HS-5 (cell line): ENCODE measurements at places on chromosomes 5 and 9.
A peak's percentile ranks its signal among the peaks of the same experiment; 100 is the strongest.

DNA sequence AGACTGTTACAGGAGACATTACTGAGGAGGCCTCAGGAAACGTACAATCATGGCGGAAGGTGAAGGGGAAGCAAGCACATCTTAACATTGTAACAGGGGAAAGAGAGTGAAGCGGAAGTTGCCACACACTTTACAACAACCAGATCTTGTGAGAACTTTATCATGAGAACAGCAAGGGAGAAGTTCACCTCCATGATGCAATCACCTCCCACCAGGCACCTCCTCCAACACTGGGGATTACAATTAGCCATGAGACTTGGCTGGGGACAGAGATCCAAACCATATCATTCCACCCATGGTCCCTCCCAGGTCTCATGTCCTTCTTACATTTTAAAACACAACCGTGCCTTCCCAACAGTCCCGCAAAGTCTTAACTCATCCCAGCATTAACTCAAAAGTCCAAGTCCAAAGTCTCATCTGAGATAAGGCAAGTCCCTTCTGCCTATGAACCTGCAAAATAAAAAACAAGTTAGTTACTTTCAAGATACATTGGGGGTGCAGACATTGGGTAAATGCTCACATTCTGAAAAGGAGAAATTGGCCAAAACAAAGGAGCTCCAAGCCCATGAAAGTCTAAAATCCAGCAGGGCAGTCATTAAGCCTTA lies 138.3 kb downstream of the TMEM161B start:
- no peak for DNase-seq

DNA sequence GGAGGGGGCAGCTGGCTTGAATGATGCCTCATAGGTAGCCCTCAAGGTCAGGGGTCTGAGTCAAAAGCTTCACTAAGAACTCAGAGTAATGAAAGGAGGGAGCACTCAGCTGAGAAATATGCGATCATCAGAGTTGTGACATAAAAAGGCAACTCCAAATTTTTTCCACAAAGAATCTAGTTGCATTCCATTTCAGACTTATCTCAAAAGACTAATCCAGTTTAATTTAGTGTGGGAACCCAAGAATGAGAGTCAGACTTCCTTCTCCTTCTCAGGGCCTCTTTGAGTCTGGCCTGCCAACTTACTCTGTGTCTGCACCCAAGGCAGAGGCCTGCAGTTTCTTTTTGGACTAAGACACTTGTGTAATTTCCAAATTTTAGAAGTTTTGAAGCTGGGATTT lies 34.7 kb downstream of the GABRP start:
- DNase-seq, result peak; percentile 22

DNA sequence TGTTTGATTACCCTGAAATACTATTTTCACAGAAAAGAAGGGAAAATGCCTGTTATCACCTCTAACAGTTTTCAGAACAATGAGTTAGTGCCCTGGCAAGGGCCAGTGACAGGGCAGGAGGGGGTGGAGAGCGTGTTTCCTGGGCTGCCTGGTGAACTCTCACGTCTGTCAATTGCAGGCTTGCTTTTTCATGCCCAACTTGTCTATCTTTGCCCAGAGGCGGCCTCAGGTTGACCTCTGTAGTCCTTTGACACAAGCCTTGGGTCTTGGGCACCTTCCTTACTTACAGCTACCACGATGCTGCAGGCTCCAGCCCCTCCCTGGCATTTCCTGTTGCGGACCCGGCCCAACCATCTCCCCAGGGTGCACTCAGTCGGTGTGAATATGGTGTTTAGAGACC lies 2.2 kb upstream of the CEL start:
- no peak for DNase-seq

- no peak for DNase-seq
These were observed 369.3 kb upstream of the TRPC7 start for GRCh38 chr5:136734628-136735027.

DNA sequence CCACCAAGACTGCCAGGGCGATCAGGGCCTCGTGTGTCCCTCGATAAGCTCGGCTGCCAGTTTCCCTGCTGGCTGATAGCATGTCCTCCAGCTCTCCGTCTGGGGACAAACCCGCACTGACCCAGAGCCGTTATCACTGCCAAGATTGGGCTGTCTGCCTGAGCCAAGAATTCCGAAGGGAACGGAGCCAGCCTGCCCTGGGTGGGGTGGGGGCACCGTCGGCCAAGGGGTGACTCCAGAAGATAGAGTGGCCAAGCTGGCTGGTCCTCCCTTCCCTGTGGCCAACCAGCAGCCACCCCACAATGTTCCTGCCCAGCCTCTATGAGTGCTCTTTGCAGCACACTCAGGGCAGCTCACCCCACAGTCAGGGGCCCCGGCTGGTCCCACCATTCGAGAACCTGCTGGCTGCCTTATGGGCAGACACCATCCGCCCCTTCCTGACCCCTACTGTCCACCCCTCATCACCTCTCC lies 29.4 kb downstream of the HRH2 start:
- DNase-seq, result no peak

GRCh38 chr9:20508242-20508641 lies 114.1 kb downstream of the MLLT3 start:
- no peak for DNase-seq

DNA sequence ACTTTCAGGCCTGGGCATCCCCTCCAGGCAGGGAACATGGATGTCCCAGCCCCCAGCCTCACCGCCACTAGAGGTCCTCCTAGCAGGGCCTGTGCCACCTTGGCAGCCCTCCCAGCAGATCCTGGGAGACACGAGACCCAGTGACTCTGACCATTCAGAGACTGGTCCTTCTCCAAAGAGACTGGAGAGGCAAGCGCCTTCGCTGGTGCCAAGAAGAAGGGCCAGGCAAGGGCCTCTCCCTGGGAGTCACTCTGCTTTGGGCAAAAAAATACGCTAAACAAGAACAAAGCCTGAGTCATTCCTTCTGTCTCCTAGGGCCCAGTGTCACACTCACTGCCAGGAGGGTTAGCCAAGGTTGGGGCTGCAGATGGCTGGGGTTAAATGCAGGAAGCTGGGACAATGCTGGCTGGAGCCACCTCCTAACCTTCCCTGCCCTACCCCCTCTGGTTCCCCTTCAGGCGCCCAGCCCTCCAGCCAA lies 35.3 kb upstream of the SMIM23 start:
- DNase-seq, result no peak

GRCh38 chr9:130073373-130073772 lies 19.7 kb downstream of the GPR107 start:
- no peak for DNase-seq

DNA sequence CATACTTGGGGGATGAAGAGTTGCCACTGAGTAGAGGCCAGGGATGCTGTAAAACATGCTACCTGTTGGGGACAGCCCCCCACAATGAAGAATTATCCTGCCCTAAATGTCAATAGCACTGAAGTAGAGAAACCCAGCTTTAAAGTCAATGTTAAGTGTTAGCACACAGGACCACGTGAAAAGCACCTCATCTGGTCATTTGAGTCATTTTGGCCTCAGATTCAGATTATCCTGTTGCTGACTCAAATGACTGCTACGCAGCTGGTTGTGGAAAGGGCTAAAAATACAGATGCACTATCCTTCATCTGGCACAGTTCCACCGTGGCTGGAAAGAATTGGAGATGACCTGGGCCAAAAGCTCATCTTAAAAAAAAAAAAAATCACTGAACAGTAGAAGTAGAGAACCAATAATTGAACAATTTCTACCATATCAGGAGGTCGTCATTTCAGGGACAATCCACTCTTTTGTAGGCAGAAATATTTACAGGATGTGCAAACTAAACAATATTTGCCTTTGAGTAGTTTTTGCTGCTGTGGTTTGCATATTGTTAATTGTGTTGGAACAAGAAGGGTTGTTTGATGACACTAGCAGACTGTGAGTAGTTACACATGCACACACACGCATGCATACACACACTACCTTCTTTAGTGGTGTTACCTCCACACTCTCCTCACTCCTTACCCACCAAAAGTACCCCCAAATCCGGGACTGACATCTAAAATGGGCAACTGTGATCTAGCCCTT lies 195.3 kb upstream of the KLF9 start:
- DNase-seq, result peak; percentile 92

GRCh38 chr5:81068635-81069034 lies 108.5 kb downstream of the RASGRF2 start:
- no peak for DNase-seq

GRCh38 chr5:4905674-4906520 lies 234.2 kb upstream of the ADAMTS16 start:
- no peak for DNase-seq

- DNase-seq, result no peak
These were observed 37.3 kb upstream of the CLK4 start for GRCh38 chr5:178664141-178664540.

- no peak for DNase-seq
These were observed 1.4 kb downstream of the ETF1 start for GRCh38 chr5:138541511-138542179.

GRCh38 chr9:76369583-76369982 lies 24.6 kb downstream of the RFK start:
- DNase-seq, result no peak

GRCh38 chr5:102931085-102931725 lies 176.1 kb downstream of the PAM start:
- no peak for DNase-seq

DNA sequence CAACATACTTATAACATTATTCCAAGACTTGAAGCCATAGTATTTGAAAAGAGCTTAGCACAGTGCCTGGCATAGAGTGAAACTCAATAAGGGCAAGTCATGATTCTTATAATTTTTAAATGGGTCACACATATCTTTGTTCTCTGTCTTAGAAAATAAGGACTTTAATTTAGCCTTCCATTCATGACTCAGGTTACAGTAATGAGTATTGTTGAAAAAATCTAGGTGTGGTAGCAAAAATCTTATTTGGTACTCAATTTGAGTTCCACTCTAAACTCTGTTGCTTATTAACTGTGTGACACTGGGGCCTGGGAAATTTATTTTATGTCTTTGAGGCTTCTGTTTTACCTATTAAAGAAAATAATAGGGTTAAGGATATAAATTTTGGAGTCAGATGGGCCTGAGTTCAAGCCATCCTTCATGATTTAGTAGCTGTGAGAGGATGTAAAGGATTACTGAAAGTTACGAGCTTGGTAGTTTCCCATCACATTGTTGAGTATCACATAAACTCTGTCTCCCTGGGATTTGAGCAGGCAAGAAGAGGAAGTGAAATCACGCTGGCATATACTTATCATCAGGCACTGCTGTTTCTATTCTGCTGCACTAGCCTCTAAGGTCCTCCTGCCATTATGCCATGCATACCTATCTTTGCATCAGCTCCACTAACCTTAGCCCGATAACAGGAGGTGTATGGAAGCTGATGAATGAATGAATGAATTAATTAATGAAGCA lies 1.5 kb downstream of the SPINK9 start:
- DNase-seq, result no peak

- no peak for DNase-seq
These were observed 852.3 kb upstream of the DMAC1 start for GRCh38 chr9:8651846-8652215.

GRCh38 chr9:84998639-84999038 lies 329.1 kb downstream of the NTRK2 start:
- no peak for DNase-seq

- DNase-seq, result no peak
These were observed 1711.5 kb upstream of the NUDT12 start for GRCh38 chr5:105274079-105274478.

GRCh38 chr5:124330595-124331220 lies 415.7 kb downstream of the ZNF608 start:
- DNase-seq, result no peak

DNA sequence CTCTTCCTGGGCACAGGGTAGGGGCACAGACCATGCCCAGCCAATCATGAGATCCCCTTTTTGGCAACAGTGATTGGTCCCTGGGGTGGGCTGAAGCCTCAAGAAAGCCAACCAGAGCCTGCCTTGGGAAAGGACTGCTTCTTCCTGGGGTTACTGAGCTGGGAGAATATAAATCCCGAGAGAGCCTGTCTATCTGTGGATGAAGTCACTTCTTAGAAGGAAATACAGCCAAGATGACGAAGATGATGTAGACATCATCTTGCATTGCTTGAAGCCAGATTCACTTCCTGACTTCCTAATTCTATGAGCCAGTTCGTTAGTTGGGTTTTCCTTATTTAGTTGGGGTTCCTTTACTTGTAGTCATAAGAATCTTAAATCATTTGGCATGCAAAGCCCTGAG lies 50.1 kb upstream of the PWWP2A start:
- peak; percentile 92 for DNase-seq

- no peak for DNase-seq
These were observed 378 bp downstream of the DROSHA start for GRCh38 chr5:31531543-31531887.
